Germinal center (tissue), 1 donor: ENCODE measurements at places on chromosomes 7 and 10.

DNA sequence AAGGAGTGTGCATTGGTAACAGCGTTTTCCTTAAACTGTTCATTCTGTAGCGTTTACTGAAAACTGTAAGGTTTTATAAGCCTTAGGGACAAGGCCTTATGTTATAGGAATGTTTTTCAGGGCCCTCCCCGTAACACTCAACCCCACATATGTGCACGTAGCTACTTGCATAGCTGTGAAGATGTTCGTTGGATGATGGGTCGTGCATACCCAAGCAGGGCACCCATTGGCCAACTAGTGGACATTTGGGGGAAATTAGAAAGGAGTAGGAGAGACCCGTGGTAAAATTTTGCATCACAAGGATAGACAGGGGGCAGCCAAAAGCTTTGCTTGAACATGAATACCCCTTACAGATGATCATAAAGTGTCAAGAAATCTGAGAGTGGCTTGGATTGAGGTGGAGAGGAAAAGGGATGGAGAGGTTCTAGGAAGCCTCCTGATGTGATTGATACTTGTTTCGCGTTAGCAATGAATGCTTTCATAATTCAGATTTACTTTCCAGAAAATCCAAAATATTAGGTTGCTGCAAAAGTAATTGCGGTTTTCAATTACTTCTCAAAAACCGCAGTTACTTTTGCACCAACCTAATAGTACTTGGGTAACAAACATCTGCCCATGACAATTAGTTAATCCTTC, 878 bp downstream of the SEC61A2 start:
- peak; percentile 62 for DNase-seq

DNA sequence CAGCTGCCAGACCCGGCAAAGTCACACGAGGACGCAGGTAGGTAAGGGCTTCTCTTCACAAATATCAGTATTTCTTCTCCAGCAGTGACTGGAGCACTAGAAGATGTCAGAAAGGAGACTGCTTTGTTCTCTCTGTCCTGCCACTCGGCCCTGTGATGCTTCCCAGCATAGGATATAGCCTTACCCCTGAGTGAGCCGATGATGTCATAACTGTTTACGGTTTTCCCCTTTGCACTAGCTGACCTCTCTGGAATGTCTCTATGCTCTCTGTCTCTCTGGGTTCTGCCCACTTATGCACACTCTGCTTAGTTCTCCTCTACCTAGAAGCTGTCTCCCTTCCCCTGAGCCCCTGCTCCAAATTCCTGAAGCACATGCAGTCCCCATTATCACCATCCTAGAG, 167.5 kb upstream of the PODXL start:
- no peak for DNase-seq

- DNase-seq, result no peak
These were observed 27.7 kb upstream of the AP5Z1 start for GRCh38 chr7:4747746-4748145.

DNA sequence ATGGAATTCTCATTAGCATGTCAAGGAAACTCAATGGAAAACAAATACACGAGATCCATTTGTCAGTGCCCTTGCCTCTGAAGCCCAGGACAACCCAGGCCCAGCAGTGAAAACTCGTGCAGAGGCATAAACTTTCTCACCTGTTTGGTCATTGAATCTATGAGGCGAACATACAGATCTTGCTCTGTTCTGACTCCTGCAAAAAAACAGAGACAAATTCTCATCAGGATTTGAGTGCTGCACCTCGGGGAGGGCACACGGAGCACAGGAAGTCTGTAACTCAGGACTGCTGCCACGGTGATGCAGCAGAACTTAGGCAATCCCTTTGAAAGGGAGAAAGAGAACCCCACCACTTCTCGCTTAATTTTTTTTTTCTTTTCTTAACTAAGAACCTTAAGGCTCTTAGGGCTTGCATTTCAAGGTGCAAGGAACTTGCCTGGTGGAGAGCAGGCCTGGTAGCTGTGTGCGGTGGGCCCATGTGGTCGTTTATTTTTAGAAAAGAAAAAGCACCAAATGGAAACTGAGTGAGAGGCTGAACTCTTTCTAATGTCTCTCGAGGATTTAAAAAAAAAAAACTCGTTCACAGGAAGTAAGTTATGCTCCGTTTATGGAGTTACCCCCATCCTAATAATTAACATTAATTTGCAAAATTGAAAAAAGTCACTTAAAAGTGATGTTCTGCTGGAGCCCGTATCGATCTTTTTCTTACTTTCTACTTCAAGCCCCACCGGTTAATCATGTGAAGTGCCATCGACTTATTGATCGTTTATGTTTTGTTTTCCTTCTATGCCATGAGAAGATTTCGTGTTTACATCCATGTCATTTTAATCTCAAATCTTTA, 1.8 kb downstream of the EBF3 start:
- DNase-seq, result no peak

- DNase-seq, result no peak
These were observed 16.4 kb upstream of the RUFY2 start for GRCh38 chr10:68423522-68423921.

- no peak for DNase-seq
These were observed 27.3 kb downstream of the TFAM start for GRCh38 chr10:58412502-58412961.

DNA sequence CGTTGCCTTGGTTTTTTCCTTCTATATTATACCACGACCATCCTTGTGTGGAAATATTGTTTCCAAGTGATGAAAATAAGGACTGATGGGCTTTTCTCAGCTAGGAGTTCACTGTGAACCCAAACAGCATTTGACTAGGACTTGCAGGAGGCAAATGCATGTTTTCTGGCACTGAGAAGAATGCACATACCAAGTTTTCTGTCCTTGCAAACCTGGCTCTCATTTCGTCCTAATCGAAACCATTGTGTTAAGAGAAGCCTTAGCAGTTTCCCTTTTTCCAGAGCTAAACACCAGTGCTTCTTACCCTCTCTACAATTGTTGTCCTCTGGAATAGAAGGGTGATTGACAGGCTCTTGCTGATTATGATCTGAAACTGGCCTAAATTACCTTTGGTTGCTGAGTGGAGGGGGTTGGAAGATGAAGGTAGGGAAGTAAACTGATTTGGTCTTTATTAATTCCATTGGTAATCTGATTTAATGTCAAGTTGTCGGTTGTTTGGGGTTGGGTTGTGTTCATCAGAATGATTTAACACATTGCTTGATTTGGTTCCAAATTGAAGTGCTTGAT, 33.1 kb upstream of the ELMO1 start:
- no peak for DNase-seq
